ENCODE measurements at places on chromosomes 7 and 10.

DNA sequence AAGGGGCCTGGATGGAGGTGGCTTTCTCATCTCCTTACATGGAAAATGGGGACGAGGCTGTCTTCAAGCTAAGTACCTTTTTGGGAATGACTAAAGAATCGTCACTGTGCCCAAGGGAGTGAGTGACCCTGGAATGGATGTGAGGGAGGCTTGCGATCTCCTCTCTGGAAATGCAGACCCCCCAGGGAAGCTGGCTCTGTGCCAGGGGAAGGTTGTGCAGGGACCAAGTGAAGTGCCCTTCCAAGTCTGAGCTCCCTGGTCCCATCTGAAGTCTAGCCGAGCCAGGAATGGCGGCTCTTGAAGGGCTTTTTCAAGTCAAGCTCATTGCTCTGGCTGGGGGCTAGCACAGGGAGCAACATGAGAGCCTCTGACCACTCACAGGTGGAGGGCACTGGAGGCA lies 180.9 kb upstream of the LYZL2 start:
- DNase-seq: no peak

DNA sequence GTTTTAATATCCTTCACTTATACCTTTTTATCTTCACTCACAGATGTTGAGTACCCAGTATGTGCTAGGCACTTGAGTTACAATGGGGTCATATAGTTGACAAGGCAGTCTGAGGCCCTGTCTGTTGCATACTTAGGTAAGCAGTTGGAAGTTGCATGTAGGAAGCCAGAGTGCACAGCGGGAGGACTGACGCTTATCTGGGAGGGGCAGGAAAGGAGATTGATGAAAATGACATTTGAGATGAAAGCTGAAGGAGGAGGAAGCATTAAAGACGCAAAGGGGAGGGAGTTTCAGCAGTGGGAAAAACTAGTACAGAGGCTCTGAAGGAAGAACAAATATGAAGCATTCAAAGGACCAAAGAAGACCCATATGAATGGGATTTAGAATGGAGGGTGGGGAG lies 266.2 kb downstream of the HTR7 start:
- DNase-seq: no peak

GRCh38 chr10:58660575-58661255 lies 148.0 kb downstream of the BICC1 start:
- no peak for DNase-seq

DNA sequence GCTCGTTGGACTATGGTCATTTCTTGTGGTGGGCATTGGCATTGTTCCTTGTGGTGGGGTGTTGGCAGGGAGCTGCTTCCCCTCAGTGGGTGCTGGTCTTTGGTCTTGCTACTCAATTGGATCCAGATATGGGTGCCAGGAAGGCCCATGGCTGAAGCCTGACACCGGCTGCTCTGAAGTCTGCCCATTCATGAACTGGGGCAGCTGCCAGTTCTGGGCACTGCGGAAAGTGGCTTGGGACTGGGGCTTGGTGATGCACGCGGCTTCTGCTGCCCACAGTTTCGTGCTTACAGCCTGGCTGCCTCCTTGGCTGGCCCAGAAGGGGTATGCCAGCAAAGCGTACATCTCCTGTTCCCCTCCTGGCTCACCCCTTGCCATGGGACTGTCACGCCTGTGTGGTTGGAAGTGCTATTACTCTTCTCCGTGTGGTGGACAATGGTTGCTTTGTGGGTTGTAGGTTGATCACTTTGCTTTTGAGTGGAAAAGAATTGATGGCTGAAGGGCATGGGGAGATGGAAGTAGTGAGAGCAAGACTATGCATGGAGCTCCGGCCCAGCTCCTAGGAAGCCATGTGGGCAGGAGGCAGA lies 54.7 kb downstream of the ADAMTS14 start:
- DNase-seq: no peak

DNA sequence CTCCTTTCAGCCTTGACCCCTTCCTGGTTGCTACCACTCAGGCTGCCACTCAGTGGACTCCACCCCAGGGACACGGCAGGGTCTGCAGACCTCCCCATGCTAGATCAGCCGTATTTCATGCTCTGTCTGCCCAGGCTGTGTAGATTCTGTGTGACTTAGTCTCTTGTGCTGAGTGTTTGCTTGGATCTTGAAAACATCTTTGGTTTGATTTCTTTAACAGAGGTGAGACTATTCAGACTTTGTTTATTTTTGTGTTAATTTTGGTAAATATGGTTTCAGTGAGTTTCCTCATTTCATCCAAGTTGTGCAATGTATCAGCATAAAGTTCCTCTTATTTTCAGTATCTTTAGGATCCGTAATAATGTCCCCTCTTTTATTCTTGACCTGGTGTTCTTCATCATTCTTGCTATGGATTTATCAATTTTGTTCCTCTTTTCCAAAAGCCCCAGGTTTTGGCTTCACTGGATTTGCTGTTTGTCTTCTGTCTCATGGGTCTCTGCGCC lies 21.2 kb upstream of the PWWP2B start:
- DNase-seq: no peak

DNA sequence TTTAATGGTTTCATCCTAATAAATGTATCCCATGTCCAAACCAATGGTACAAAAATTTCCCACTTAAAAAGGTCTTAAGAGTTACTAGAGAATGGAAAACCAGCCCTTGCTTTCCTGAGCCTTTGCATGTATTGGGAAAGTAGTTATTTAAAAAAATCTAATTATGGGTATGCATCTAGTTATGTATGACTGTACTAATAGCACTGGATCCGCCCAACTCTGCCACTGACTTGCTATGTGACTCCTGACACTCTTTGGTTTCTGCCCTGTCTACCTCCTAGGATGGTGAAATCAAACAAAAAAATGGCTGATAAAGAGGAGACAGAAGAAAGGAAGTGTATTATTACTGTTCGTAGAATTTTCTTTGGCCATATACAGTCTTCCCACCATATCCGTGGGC lies 110.4 kb upstream of the CCDC6 start:
- no peak for DNase-seq

GRCh38 chr10:97830064-97830463 lies 19.6 kb upstream of the GOLGA7B start:
- DNase-seq: no peak

GRCh38 chr7:44087911-44088838 lies 5.8 kb upstream of the POLM start:
- DNase-seq: no peak

- no peak for DNase-seq
Observed at GRCh38 chr7:29940199-29940598, 49.4 kb downstream of the SCRN1 start.

- peak; percentile 28 for DNase-seq
Observed at GRCh38 chr10:31083765-31084184, 52.1 kb upstream of the ZNF438 start.

- DNase-seq: no peak
Observed at GRCh38 chr7:22842383-22842941, 19.8 kb upstream of the TOMM7 start.

DNA sequence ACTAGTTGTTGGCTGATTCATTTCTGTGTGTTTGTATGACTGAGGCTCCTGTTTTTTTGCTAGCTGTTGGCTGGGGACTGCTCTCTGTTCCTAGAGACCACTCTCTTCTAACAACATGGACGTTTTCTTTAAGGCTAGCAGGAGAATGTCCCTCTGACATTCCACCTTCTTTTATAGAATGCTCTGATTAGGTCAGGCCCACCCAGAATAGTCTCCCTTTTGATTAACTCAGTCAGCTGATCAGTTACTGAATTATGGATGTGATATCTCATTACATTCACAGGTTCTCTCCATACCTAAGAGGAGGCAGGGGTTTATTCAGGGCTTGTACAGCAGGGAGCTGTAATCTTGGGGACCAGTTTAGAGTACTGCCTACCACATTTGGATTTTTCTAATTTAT lies 175.6 kb upstream of the RHOBTB1 start:
- no peak for DNase-seq

- DNase-seq: peak; percentile 50
Observed at GRCh38 chr10:113631684-113632367, 32.0 kb downstream of the NRAP start.

GRCh38 chr10:91220954-91221675 lies 652 bp downstream of the PCGF5 start:
- no peak for DNase-seq

DNA sequence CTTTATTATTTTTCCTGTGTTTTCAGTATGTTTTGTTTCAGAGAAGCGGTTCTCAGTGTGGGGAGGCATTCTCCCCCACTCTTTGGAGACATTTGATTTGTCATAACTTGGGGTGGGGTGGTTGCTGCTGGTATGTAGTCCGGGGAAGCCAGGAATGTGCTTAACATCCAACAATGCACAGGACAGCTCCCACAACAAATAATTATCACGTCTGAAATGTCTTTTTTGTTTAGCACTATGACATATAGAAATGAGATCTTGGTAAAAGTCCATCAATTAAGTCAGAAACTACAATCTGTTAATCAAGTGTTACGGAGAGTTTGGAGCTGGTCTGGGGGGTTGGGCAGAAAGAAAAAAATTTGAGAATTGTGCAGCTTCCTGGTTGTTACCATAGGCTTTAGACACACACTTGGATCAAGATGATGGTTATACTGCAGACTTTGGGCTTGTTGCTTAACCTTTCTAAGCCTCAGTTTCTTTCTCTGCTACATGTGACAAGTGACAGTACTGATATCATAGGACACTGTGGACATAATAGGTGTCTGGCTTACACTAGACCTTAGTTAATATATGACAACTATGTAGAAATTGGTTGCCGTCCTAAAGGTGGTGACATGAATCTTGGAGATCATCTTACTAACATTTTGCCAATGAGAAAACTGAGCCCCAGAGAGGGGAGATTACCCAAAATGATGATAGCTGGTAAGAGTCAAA lies 113.7 kb downstream of the LRMDA start:
- DNase-seq: no peak

DNA sequence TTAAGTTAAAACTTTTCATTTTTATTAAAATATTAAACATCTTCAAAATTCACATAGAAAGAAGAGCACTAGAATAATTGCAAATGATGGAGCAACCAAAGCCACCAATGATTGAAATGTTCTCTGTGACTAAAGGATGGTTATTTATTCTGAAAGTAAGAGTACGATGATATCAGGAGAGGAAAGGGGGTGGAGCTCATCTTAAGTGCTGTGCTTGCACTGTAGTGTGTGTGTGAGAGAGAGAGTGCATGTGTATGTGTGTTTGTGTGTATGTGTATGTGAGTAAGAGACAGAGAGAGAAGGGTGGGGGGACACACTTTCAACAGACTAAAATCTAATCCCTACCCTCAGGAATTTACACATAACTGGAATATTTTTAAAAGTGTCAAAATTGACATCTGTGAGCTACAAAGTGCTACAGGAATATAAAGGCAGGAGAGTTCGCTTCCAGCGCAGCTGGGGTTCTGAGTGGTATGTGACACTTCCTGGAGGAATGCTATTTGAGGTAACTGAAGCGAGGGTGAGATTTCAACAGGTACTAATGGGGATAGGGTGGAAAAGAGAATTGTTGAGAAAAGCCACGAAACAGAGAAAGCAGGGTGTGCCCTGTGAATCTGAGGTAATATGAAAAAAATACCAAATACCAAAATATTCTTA lies 57.2 kb upstream of the SMNDC1 start:
- DNase-seq: no peak

DNA sequence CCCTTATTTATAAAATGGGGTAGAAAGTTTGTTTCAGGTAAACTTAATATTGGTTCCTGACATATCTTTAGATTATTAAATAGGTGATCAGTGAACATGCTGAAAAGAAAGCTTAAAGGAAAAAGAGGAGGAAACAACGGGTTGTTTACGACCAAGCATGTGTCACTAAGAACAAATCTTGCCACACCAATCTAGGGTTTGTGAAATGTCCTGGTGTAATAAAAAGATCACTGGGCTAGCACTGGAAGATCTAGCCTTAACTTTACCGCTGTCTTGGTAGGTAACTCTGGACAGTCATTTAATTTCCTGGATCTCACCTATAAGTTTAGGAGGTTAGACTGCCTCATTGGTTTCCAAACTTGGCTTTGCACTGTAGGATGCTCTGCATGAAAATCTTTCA lies 19.0 kb downstream of the VPS26A start:
- no peak for DNase-seq

DNA sequence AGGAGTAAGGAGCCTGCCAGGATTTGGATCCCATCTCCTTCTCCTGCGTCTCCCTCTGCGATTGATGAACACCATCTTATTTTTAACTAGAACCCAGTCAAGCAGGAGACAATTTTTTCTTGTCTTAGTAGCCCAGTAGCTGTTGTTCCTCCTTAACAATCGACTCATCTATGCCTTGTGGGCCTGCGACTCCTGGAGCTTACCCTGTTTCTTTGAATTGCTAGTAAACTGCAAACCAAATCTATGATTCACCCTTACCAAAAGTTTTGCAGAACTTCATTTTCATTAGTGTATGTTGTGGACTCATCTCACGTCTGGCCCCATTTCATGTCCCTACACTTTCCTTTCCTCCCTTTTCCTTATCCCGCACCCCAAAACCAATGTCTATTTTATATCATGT lies 37.7 kb downstream of the TRIL start:
- DNase-seq: no peak

DNA sequence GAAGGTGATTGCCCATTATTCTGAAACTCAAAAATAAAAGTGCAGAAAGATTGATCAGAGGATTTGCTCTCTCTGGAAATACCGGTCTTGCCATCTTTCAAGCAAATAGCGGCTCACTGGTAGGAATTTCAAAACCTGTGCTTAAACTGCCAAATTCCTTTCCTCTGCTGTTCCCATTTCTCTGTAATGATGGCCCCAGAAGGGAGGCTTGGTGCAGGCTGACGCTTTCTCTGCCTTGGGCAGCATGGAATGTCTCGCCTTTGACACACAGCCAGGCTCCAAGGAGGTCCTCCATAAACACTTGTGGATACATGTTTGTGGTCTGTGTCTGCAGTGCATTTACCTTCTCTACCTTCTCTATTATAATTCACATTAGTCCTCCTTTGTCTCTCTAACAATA lies 146.8 kb downstream of the HIBADH start:
- no peak for DNase-seq

GRCh38 chr7:43248961-43249822 lies 136.7 kb downstream of the HECW1 start:
- no peak for DNase-seq

GRCh38 chr10:51389415-51390321 lies 309.7 kb downstream of the CSTF2T start:
- DNase-seq: peak; percentile 11

GRCh38 chr10:13453896-13454295 lies 74.9 kb downstream of the BEND7 start:
- no peak for DNase-seq

GRCh38 chr7:4667776-4668509 lies 14.2 kb upstream of the FOXK1 start:
- no peak for DNase-seq

DNA sequence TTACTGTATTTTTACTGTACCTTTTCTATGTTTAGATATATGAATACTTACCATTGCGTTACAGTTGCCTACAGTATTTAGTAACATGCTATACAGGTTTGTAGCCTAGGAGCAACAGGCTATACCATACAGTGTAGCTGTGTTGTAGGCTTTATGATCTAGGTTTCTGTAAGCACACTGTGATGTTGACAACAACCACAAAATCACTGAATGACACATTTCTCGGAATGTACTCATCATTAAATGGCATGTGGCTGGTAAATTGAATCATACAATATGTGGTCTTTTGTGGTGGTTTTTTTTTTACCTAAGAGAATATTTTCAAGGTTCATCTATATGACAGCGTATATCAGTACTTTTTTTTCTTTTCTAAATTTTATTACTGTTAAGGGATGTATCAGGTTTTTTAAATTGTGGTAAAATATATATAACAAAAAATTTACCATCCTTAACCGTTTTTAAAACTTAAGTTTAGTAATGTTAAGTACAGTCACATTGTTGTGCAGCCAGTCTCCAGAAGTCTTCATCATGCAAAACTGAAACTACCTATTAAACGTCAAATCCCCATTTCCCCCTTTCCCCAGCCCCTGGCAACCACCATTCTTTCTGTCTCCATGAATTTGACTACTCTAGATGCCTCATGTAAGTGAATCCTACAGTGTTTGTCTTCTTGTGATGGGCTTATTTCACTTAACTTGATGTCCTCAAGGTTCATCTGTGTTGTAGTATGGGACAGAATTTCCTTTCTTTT lies 21.5 kb downstream of the BTAF1 start:
- no peak for DNase-seq
